Mucosa of descending colon (tissue), 3 donors: ENCODE measurements at places on chromosomes 12 and 14. TPM values are rescaled to one million over a fixed set of nuclear protein-coding genes. Genes with fewer than 3 reads are reported as not detected.

Gene CAND1
- total RNA-seq = 101 TPM

Gene CPM
- 111 TPM for total RNA-seq

Gene CLEC14A
- 10.5 TPM for total RNA-seq

Gene RPL10L
- 15.8 TPM for total RNA-seq

Gene TEX22
- 2.0 TPM for total RNA-seq

- no peak for DNase-seq
Observed at GRCh38 chr12:104966677-104967076, 8.6 kb upstream of the SLC41A2 start.

GRCh38 chr12:65125975-65126374, 4.9 kb upstream of the WIF1 start:
- no peak for DNase-seq

GRCh38 chr12:47808574-47809365, 10.9 kb downstream of the HDAC7 start:
- DNase-seq = no peak

GRCh38 chr12:21528953-21529352, 2.9 kb downstream of the SPX start:
- DNase-seq = no peak

DNA sequence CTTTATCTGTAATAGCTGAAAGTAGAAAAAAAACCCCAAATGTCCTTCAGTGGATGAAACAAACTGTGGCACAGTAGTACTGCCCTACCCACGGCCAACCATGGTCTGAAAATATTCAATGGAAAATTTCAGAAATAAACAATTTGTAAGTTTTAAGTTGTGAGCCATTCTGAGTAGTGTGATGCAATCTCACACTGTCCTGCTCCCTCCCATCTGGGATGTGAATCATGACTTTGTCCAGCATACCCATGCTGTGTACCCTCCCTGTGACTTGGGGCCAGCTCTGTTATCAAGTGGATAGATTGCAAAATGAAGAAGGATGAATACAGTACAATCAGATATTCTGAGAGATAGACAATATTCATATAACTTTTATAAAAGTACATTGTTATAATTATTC, 106.2 kb downstream of the SMOC1 start:
- DNase-seq = no peak

GRCh38 chr12:89556976-89557375, 31.1 kb upstream of the POC1B start:
- no peak for DNase-seq

- no peak for DNase-seq
Observed at GRCh38 chr12:7666595-7666994, 887 bp upstream of the APOBEC1 start.

DNA sequence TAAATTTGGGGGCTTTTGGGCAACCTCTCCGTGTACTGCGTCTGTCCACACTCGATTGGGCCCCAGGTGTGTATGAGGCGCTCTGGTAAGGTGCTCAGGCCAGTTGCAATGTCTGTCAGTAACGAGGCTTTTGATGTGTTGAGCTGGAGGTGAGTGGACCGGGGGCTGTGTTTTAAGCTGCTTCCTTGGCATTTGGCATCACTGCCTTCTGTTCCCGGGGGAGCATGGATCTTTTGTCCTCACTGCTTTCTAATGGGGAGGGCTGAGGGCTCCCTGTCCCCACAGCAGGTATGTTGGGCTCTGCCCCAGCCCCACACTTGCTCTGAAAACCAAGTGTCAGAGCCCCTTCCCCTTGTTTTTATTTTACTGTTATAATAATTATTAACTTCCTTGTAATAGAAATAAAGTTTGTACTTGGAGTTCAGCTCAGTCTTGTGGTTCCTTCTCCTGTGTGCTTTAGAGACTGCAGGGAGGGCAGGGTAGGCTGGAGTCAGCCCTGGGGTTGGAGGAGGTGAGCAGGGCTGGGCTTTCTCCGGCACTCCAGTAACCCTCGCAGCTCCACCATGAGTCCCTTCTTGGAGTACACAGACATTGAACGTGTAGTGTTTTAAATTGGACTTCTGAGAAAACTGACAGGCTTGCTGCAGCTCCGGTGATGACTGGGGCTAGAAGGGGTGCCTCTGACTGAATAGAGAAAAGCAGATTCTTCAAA, 28.0 kb downstream of the TRAFD1 start:
- no peak for DNase-seq

DNA sequence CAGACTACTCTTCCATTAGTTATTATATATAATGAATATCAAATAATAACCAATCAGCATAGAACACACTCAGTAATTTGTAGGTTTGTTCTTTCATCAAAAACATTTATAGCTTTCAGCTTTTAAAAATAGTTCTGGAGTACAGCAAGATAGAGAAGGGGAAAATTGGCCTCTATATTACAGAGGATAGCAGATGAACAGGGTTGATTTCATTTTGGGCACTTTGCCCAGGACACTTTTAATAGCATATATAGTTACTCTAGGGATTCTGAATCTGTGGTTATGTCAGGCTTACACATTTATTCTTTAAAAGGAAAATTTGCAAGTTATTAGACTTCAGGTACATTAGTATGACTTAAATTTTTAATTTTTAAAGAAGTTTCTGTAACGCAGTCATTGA, 52.6 kb downstream of the IFT81 start:
- DNase-seq = no peak

DNA sequence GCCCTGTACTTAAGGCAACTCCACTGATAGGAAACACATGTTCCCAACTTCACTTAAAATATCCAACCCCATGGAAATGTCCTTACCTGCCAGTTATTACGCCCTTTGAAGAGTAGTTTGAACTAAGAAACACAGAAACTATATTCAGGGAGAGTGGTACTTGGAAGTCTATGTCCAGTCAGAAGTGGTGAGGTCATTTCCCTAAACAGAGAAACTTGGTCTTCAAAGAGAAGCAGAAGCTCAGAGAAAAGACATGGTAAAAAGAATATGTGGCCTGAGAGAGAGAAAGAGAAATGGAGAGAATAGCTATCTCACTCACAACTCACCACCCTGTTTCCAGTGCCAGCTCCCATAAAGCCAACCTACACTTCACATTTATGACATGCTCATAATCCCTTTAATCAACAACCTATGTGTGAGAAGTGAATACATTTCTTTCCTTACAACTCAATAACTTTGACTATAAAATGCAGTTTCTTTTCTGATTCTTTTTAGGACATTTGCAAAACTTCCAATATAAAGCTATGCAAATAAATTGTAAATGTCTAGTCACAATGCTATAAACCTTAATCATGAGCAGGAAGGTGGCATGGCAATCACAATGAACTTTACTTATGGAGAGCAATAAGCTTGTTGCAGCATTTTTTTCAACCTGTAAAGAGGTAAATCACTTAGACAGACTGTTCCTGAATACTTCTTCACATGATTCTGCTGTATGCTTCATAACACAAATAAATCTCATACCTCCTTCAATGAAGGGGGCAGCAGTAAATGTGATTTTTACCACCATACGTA, 67.1 kb downstream of the CPNE8 start:
- DNase-seq = no peak

- no peak for DNase-seq
Observed at GRCh38 chr14:26925876-26926584, 328.2 kb upstream of the NOVA1 start.

- DNase-seq = peak; percentile 95
Observed at GRCh38 chr14:88270776-88271175, 52.3 kb downstream of the KCNK10 start.

- peak; percentile 76 for DNase-seq
Observed at GRCh38 chr14:24398653-24399446, at the start of gene NYNRIN. TSS of gene NYNRIN (plus strand) at chr14:24399003. CDS start at chr14:24399247, 244 bp downstream.

DNA sequence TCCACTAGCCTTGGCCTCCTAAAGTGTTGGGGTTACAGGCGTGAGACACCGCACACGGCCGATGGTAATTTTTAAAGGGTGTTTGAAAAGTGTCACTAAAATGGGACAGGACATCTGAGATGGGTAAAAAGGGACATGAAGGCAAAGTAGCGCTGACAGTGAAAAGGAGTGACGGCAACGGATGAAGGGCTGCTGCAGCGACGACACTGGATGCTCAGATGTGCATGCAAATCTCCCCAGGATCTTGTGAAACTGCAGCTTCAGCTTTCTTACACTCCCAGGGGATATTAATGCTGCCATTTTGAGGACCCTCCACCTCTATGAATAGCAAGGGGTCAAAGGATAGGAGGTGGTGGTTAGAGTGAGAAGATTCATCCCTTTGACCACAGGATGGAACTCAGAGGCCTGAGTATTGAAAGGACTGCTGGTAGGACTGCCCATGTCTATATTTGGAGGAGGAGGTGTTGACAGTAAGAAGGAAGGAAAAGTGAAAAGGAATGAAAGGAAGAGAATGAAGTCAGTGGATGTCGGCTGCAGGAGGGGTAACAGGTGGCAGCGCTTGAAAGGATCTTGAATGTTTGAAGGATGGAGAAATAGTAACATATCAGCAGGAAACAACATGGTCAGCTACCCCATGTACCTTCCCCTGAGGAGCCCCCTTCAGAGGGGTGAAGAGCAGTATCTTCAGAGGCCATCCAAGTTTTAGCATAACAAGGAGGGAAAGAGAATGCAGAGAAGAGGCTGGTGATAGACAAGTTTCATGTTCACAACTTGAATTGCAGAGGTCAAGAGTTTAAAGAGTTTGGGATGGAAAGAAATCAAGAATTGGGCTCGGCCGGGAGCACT, 37.1 kb downstream of the CLIP1 start:
- DNase-seq = no peak

DNA sequence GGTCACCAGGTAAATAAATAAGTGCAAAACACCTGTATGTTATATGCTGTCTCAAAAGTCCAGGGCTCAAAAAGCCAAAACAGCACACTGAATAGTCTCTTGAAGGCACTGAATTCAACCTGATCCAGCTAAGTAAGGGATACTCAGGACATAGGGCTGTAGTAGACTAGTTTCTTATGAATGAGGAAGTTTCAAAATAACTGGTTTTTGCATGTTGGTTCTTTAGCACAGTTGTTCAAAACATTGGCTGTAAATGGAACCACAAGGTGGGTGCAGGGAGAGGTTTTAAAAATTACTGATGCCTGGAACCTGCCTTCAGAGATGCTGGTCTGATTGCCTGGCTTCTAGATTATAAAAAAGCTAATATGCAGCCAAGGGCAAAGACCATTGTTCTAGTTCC, 34.1 kb downstream of the NDUFA12 start:
- DNase-seq = no peak
